IMR-90 (cell line): ENCODE measurements at places on chromosomes 1 and 21. TPM values are rescaled to one million over a fixed set of nuclear protein-coding genes. Genes with fewer than 3 reads are reported as not detected.

DNA sequence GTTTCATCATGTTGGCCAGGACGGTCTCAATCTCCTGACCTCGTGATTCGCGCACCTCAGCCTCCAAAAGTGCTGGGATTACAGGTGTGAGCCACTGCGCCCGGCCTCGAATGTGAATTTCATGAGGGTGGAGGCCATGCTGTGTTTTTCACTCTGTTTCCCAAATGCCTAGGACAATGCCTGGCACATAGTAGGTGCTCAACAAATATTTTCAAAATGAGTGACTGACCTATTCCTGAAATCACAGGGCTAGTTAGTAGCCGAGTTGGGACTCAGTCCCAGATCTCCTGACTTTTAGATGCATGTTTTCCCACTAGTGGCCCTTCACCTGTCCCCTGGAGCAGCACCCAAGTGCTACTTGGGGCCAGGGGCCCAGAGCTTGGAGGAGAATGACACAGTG, 6.4 kb upstream of the GPR37L1 start:
- 0 out of 2 replicates have a peak, but pooled peaks cover 2% of the 10 kb centered on the region for H3K27me3 ChIP-seq
- no peak overlapping the region for H3K27ac ChIP-seq
- H3K36me3 ChIP-seq, result no peaks in the 10 kb centered on the region
- H3K4me1 ChIP-seq, result peaks cover 6% of the 10 kb centered on the region; the same call in 1 of the 2 replicates

- peaks cover 1% of the 10 kb centered on the region for H3K27me3 ChIP-seq
- no peak for DNase-seq
- H3K4me3 ChIP-seq, result no peak overlapping the region
- H3K36me3 ChIP-seq, result no peaks in the 10 kb centered on the region
These were observed 21.4 kb upstream of the PLA2G5 start for GRCh38 chr1:20048563-20048962.

DNA sequence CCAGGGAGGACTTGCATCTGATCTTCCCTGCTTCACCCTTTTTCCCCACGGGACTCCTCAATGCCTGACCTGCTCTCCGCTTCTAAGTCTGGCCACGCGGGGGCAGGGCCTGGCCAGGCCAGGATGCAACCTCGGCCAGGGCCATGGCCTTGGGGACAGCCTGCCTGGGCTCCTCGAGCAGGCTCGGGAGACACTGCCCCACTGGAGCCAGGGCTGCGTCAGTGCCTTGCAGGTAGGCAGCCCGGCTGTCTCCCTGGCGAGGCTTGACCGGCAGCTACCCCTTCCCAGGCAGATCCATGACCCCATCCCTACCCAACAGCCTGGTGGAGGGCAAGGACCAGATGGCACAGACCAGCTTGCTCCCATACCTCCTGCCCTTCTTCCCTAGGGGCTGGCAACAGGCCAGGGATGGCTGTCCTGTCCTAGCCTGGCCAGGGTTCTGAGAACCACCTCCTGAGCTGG, 2.7 kb upstream of the PRDM16 start:
- peaks cover 70% of the 10 kb centered on the region for H3K27me3 ChIP-seq
- H3K4me1 ChIP-seq, result peaks cover 2% of the 10 kb centered on the region; the same call in 1 of the 2 replicates
- no peak overlapping the region for H3K4me3 ChIP-seq
- no peak overlapping the region for H3K27ac ChIP-seq

The RHEX gene
- total RNA-seq, result not detected in 2 replicates

- peaks cover 6% of the 10 kb centered on the region for H3K4me1 ChIP-seq
- no peak for DNase-seq
- no peaks in the 10 kb centered on the region for H3K27me3 ChIP-seq
- no peak overlapping the region for H3K27ac ChIP-seq
These were observed 1.4 kb upstream of the BCL10 start for GRCh38 chr1:85277802-85278201.

The CD1E gene
- not detected in 2 replicates for total RNA-seq

- H3K4me3 ChIP-seq, result no peak overlapping the region
- H3K36me3 ChIP-seq, result no peaks in the 10 kb centered on the region
- H3K27me3 ChIP-seq, result no peaks in the 10 kb centered on the region
- no peaks in the 10 kb centered on the region for H3K4me1 ChIP-seq
- DNase-seq, result no peak
These were observed 31.7 kb upstream of the DMRTA2 start for GRCh38 chr1:50454911-50455310.

The CD84 gene
- not detected in 2 replicates for total RNA-seq

The IGSF3 gene
- total RNA-seq, result under 0.01 TPM in 2 replicates

DNA sequence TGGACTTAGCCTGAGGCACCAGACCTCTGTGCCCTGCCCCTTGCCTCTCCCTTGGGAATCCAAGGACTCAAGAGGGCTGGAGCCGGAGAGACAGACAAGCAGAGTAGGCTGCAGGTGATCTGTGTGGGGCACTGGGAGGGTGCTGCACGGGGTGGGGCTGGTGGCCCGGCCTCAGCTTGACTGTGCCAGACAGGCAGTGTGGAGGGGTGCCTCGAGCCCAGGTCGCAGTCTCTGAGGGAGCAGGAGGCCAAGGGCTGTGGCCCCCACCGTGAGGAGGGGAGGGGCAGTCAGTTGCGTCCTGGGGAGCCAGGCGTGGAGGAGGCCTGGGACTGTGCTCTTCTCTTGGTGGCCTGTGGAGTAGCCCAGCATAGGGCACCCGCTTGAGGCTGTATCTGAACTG, 4.0 kb downstream of the GABRD start:
- H3K4me3 ChIP-seq, result no peak overlapping the region
- no peaks in the 10 kb centered on the region for H3K36me3 ChIP-seq
- peaks cover 70% of the 10 kb centered on the region for H3K27me3 ChIP-seq

The FAM229A gene
- total RNA-seq, result 0.28 and 0.36 TPM in 2 replicates

DNA sequence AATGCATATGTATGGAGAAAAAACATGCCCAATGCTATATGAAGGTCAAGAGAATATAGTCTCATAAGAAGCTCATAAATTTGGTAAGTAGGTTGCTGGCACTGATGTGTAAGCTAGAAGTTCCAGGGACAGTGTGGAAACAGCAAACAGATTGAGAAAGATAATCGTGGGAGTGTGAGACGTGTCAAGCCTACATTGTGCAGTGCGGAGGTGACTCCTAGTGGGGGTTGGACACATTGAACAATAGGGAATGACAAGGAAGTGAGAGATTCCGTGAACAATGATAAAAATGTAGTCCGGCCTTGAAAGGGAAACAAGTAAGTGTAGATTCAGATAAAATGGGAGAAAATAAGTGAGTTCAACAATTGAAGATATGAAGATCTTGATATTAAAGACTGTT, 788.4 kb upstream of the PRMT6 start:
- no peaks in the 10 kb centered on the region for H3K27me3 ChIP-seq
- no peak overlapping the region for H3K27ac ChIP-seq
- H3K36me3 ChIP-seq, result no peaks in the 10 kb centered on the region
- no peaks in the 10 kb centered on the region for H3K4me1 ChIP-seq

The OR2T29 gene
- not detected in 2 replicates for total RNA-seq

The KRTAP12-2 gene
- total RNA-seq, result not detected in 2 replicates

GRCh38 chr1:199878823-199879222, 148.7 kb upstream of the NR5A2 start:
- H3K4me1 ChIP-seq, result no peaks in the 10 kb centered on the region
- H3K27me3 ChIP-seq, result no peaks in the 10 kb centered on the region
- no peaks in the 10 kb centered on the region for H3K36me3 ChIP-seq
- H3K27ac ChIP-seq, result no peak overlapping the region

GRCh38 chr21:17231124-17231523, 281.7 kb upstream of the CXADR start:
- no peaks in the 10 kb centered on the region for H3K27me3 ChIP-seq
- DNase-seq, result no peak
- no peaks in the 10 kb centered on the region for H3K4me1 ChIP-seq
- no peak overlapping the region for H3K27ac ChIP-seq

GRCh38 chr1:200495901-200496300, 86.1 kb upstream of the ZNF281 start:
- H3K4me1 ChIP-seq, result no peaks in the 10 kb centered on the region; the same call in 1 of the 2 replicates
- no peak overlapping the region for H3K27ac ChIP-seq
- H3K36me3 ChIP-seq, result no peaks in the 10 kb centered on the region
- no peaks in the 10 kb centered on the region; the same call in 1 of the 2 replicates for H3K27me3 ChIP-seq
- H3K4me3 ChIP-seq, result no peak overlapping the region
- DNase-seq, result no peak

DNA sequence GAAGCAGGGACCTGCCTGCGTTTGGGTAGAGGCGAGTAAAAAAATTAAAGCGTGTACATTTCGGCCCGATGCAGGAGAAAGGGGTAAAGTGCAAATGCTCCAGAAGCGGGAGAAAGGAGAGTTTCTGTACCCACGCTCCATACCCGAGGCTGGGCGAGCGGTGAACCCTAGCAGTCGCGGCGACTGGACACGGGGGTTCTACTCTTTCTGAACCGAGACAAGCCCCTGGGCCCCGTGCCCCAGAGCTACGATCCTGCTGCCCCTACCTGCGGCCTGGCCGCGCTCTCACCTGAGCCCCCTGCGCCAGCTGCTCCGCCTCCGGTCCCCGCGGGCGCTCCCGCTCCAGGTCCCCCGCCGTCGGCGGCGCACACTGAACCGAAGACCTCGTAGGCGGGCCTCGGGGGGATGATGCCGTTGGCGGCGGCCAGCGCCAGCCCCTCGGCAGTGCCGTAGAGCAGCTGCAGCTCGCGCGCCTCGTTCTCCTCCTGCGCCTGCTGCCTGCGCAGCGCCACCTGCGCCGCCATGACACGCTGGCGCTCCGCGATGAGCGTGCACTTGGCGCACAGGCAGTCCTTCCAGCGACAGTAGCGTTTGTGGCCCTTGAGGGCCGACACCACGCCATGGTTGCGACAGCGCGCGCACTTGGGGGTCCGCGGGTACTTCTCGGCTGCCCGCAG, 2.4 kb downstream of the DMRTA2 start:
- H3K4me1 ChIP-seq, result peaks cover 2% of the 10 kb centered on the region; the same call in 1 of the 2 replicates
- no peak overlapping the region for H3K27ac ChIP-seq
- H3K36me3 ChIP-seq, result no peaks in the 10 kb centered on the region
- H3K27me3 ChIP-seq, result peaks cover 98% of the 10 kb centered on the region
- no peak overlapping the region for H3K4me3 ChIP-seq

The PEX10 gene
- 18.9 and 19.7 TPM in 2 replicates for total RNA-seq

The ATP5PO gene
- 154 and 237 TPM in 2 replicates for total RNA-seq

The SPATA45 gene
- total RNA-seq, result not detected in 2 replicates

DNA sequence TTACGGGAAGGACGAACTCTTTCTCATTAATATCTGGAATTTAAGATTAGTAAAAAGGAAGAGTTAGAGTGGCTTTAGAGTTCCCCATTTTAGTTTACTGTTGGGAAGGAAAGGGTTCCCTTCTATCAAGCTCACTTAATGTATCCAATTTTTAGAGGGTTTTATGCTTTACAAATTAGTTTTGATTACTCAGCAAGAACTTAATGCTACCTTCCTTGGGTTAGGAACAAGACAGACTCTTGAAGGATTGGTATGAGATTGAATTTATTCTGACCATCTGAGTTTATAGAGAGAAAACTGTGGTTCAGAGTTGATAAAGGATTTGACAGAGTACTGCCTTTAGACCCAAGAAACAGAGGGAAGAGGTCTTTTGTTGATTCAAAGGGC, 29.5 kb upstream of the RGS4 start:
- no peaks in the 10 kb centered on the region for H3K36me3 ChIP-seq
- no peak overlapping the region for H3K27ac ChIP-seq
- H3K4me3 ChIP-seq, result no peak overlapping the region
- H3K27me3 ChIP-seq, result no peaks in the 10 kb centered on the region
- peaks cover 3% of the 10 kb centered on the region for H3K4me1 ChIP-seq
- DNase-seq, result no peak

DNA sequence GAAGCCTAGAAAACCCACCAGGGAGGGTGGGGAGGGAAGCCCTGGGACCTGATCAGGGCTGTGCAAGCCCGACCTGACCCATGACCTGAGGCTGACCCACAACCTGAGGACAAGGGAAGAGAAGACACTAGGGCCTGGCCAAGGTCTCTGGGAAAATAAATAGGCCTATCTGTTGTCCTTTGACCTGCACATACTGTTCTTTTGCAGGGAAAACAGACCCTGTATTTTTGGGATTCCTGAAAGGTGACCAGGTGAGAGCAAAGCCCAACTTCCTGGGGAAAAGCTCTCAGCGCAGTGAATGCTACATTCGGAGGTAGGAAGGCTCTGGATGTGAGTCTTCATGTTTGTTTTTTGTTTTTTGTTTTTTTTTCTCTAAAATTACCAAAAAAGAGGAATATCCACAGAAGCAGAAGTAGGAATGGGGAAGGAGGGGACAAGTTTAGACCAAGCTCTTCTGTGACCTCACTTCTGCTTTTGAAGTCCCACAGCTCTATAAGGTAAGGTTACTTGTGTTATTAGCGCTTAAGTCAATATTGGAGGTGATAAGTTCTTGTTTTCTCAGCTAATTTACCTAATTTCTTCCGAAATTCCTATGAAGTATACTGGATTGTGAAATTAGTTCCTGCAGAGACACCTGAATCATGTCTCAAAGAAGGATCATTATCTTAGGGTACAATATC, 26.2 kb upstream of the LYST start:
- peaks cover 8% of the 10 kb centered on the region for H3K27me3 ChIP-seq
- no peak overlapping the region for H3K27ac ChIP-seq
- H3K4me1 ChIP-seq, result no peaks in the 10 kb centered on the region
- no peaks in the 10 kb centered on the region for H3K36me3 ChIP-seq
- no peak for DNase-seq

The RGL1 gene
- 7.5 TPM in 2 replicates for total RNA-seq

GRCh38 chr1:153869486-153869885, 53.3 kb downstream of the GATAD2B start:
- H3K4me1 ChIP-seq, result peaks cover 2% of the 10 kb centered on the region; the same call in 1 of the 2 replicates
- no peak overlapping the region for H3K27ac ChIP-seq
- peaks cover 6% of the 10 kb centered on the region for H3K36me3 ChIP-seq
- DNase-seq, result no peak

GRCh38 chr1:15070145-15070748, 83.3 kb upstream of the TMEM51 start:
- H3K27me3 ChIP-seq, result no peaks in the 10 kb centered on the region
- no peak overlapping the region for H3K27ac ChIP-seq
- H3K36me3 ChIP-seq, result peaks cover 9% of the 10 kb centered on the region; the same call in 1 of the 2 replicates
- no peak overlapping the region for H3K4me3 ChIP-seq
- no peaks in the 10 kb centered on the region for H3K4me1 ChIP-seq
- DNase-seq, result no peak

DNA sequence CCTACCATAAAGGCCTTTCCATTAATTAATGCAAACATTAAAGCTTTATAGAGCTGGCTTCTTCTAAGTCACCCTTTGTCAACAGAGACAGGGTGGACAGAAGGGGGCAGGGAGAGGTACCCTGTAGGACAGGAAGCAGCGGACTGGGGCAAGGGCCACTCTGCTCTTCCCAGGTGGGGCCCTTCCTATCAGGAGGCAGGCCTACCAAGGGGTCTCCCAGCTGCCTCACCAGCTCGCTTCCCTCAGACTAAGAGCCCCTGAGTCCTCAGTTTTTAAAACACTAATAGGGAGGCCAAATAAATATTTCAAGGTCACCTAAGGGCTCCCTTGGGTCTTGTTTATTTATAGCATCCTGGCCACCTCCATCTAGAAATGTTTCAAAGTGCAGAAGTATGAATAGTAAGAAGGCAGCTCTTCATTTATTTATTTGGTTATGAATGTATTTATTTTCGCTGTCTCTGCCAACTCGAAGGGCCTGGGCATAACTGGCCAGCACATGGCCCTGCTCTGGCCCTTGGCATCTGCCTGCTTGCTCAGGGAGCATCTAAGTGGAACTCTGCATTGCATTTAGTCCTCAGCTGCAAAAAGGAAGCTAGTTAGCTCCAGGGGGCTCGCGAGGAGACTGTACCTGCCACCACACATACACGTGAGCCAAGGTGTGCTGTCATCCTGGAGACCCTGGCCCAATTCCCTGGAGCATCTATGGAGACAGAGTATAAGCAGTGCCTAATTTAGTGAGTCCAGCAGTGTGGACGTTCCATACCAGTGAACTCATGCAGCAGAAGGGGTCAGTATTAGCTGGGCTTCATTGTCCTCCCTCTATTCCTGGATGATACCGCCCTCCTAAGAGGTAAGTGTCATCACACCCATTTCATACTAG, 395.1 kb upstream of the VAMP3 start:
- DNase-seq, result no peak
- H3K36me3 ChIP-seq, result no peaks in the 10 kb centered on the region
- no peak overlapping the region for H3K4me3 ChIP-seq
- H3K27me3 ChIP-seq, result no peaks in the 10 kb centered on the region
- H3K4me1 ChIP-seq, result peaks cover 8% of the 10 kb centered on the region
- H3K27ac ChIP-seq, result no peak overlapping the region
